ENCODE measurements at places on chromosomes 6 and 20.

GRCh38 chr6:93322651-93323050, 96.7 kb downstream of the EPHA7 start:
- DNase-seq = no peak

DNA sequence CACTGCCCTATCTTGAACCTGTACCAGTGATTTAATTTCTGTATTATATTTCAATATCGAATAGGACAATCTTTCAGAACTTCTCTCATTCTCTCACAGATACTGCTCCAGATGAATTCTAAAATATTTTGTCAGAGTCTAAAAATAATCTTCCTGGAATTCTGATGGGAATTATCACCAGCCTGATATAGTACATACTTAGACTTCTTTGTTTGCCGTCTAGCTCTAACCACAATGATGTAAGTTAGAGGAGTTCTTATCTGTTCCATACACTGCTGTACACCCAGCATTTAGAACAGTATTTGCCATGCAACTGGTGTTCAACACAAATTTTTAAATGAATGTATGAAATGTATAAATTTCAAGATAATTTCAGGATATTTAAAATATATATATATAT, 1.3 kb upstream of the HUS1B start:
- no peak for DNase-seq

DNA sequence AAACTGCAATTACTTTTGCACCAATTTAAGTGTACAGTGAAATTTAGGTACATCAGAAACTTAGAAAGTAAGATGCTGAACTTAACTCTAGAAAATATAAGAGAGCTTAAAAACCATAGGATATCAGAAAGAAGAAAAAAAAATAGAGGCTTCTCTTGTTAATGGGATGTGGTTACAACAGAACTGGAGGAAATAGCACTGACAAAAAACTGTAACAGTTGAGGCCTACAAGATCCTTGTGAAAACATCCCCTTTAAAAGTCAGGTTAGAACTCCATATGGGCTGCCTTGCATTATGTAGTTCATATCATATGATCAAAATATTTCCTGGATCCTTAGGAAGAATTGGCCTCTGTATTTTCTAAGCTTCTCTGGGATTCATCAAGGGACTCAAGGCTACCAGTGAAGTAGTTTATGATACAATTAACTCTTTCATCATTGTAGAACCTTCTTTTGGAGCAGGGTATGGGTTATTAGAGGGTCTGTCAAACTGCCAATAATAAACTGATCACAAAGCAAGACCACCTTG, 24.8 kb downstream of the MTCL3 start:
- DNase-seq = no peak

- DNase-seq = no peak
Observed at GRCh38 chr20:33159713-33160112, 8.2 kb upstream of the BPIFA2 start.

- DNase-seq = no peak
Observed at GRCh38 chr20:8602389-8603116, 466.3 kb upstream of the PLCB4 start.

DNA sequence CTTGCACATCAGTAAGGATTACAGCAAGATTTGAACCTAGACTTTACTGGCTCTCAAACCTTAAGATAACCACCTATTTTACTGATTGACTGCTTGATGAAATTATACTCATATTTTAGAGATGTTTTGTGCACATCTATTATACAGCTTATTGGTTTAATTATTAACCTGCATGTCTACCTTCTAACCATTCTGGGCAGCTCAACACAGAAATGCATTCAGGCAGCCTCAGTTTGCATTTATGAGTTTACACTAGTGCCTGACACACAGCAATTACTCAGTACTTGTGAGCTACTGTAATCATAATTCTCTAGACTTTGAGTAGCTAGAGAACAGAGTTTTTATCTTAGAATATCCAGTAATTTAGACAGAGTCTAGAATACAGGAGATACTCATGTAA, 273.9 kb upstream of the THEMIS start:
- no peak for DNase-seq

DNA sequence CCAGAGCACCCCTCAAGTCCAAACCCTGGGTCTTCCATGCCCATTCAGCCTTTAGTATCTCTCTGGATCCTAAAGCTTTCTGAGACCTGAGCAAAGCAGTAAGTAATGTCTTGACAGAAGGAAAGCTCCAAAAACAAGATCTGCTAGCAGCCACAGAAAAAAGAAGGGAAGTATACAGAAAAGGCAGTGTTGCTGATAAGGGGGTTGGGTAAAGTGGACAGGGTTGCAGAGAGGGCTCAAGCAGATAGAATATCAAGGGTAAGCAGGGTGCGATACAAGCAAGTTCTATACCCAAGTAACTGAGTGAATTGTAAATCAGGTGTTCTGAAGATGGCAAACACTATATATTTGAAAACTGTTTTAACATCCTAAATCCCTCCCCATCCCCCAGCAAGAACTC, 113.4 kb upstream of the CARMIL1 start:
- DNase-seq = no peak

- no peak for DNase-seq
Observed at GRCh38 chr6:148990403-148990802, 243.6 kb downstream of the UST start.

- no peak for DNase-seq
Observed at GRCh38 chr6:1770968-1771723, 161.4 kb downstream of the FOXC1 start.

DNA sequence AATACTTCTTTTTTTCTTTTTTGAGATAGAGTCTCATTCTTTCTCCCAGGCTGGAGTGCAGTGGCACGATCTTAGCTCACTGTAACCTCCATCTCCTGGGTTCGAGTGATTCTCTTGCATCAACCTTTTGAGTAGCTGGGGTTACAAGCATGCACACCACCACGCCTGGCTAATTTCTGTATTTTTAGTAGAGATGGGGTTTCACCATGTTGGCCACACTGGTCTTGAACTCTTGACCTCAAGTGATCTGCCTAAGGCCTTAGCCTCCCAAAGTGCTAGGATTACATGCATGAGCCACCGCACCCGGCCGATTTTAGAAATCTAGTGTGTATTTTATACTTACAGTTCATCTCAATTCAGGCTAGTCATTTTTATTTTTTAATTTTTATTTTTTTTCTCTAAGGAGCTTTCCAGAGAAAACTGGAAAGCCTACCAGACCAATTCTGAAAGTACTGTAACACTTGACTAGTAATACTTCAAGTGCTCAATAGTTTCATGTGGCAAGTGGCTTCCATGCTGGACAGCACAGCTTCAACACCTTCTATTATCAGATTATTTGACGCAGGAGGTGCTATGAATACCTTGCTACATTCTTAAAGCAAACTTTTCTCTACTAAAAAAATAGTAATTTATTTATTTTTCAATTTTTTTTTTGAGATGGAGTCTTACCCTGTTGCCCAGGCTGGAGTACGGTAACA, 25.0 kb downstream of the POLR1C start:
- DNase-seq = no peak

- no peak for DNase-seq
Observed at GRCh38 chr20:33474097-33474873, 15.6 kb upstream of the CBFA2T2 start.

DNA sequence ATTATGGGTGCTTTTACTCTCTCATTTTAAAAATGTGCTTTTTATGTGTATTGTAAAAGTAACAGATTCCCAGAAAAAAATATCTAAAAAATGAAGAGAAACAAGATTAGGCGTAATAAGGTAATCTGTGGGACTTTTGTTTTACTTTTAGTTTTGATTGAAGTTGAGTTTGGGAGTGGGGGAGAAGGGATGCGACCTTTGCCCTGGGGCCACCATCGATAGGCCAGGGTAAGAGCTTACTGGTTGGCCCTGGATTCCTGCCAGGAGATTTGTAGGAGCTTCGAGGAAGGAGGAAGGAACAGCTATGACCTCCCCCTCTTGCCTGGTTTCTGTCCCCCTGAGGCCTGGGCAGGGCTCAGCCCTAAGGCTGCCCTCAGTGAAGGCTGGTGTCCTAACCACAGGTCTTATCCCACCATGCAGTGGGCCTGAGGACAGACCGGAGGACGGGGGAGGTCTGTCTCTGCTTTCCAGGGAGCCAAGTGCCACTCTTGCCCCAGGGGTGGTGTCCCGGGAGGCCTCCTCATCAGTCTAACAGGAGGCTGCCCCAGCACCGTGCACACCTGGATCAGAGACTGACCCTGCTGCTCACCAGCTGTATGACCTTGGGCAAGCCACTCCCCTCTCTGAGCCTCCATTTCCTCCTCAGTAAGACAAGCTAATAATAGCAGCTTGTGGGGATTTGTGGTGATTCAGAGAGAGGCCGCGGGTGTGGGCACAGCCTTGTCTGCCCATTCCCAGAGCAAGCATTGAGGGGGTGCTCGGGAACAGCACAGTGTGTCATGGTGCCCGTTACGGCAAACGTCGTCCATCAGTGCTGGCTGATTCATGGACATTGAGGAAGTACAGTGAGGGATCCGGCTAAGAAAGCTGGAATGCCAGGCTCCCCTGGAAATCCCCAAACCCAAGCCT, 21.2 kb downstream of the TGM2 start:
- DNase-seq = no peak

GRCh38 chr6:11604215-11604614, 66.7 kb downstream of the TMEM170B start:
- DNase-seq = no peak

DNA sequence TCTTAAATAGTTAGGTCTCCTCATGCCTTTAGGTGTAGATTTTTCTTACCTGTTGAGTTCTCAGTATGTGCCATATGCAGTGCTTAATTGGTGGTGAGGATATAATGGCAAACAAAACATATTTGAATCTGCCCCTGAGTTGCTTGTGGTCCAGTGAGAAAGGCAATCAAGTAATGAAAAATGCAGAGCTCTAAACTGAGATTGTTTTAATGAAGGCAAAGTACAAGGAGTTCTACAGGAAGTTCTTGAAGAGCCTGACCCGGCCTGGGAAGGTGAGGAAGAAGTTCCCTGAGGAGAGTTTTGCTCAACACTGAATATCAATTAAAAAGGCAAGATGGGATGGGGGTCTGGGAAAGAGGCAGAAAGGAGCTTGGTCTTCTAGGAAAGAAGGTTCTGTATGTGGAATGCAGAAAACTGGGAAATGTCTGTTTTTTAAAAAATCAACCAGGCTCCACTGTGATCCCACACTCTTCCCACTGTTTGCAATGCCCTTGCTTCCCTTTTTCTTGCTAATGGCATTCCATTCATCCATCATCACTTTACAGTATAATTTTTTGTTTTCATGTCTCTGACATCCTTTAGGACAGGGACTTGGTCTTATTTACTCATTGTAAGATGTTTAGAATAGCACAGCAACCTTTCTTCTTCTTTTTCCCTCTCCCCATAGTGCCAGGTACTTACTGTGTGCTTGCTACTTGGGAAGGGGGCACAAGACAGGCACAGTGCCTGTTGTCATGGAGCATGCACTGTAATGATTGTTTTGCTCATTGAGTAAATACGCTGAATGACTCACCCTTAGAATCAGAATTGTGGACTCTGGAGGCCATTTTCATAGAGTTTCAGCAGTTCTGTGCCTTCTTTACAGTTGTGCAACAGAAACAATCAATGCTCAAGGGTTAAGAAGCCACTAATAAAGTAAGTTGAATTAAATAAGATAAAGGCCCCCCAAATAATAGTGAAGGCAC, 64.3 kb downstream of the ANKS1A start:
- DNase-seq = no peak

DNA sequence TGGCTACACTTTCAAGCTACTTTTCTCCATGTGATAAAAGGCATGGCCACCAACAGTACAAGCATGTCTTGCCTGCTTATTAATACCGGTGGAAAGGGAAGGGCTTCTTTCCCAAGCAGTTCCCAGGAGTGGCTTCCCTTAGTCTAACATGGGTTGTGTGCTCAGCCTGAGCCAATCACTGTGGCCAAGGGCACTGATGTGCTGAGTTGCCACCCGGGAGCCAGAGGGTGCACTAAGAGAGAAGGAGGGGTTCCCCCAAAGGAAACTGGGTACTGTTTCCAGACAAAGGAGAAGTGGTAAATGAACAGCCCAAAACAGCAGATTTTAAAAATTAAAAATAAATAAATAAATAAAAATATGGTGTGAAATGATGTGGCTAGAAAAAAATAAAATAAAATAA, 68.5 kb downstream of the BANF2 start:
- DNase-seq = no peak

DNA sequence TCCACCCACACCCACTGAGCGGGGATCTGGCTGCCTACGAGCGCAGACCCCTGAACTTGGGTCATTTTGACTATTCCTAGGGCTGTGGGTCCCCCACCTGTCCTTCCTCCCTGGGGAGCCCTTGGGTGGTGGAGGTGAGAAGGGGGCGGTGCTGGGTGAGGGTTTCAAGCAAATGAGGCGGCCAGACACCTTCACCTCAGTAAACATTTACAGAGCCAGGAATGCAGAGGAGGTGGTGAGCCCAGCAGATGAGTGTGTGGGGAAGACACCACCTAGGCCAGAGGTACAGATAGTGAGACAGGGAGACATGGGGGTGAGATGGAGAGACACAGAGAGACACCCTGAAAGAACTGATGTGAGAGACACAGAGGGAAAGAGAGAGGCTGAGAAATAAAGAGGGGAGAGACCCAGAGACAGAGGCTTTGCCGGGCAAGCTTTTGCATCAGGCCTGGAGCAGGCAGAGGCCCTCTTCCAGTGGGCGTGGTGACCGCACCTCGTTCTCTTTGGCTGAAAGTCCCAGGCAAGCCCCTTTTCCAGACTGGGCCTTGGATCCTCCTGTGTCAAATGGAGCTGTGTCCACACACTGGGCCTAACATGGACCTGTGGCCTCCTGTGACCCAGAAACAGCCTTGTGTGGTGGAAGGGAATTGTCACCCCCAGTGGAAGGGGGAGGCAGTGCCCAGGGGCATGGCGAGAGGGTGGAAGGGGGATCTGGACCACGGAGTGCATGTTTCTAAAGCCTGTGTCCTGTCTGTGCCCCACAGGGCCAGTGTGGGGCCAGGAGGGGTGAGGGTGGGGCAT, 29.7 kb downstream of the CEBPB start:
- DNase-seq = no peak

DNA sequence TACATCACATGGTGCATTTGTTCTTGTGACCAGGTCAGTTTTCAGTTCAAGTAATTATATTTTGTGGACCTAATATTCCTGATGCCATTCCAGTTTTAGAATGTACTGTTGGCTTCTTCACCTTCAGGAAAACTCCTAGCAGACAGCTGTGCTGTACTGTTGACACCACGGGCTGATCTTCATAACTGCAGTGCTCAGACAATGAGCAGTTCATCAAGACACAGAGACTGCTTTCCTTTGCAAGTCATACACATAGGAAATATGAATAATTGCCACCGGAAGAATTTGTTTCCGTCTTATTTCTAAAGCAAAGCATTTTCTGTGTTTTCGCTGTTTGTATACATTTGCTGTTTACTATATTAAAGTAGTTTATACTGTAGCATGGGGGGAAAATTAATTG, 89.8 kb downstream of the C6orf118 start:
- no peak for DNase-seq

DNA sequence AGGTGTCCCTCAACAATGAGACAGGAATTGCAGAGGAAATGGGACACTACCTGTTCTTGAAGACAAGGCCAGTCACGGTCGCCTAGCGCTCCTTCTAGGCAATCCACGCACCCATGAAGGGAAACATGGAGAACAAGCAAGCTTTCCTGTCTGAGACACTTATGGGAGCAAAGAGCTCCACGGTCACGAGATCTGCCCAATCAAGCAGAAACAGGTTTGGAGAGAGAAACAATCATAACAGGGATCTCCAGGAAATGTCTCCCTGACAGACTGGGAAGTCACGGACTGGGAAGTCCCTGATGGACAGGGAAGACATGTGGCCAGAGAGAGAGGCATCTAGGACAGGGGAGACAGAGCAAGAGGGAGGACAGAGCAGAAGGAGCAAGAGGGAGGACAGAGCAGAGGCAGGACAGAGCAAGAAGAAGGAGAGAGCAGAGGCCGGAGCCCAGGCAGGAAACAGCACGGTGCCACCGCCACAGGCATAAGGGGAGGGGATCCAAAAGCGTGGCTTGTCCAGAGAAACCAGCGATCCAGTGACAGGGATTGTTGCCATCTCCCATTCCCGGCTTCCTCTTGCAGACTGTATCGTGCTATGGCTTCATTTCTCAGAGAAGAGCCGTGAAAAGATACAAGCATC, 167.8 kb upstream of the ZNF337 start:
- DNase-seq = no peak
